ENCODE measurements at places on chromosomes 7 and 10.

- DNase-seq, result no peak
Measured at GRCh38 chr7:18762189-18762588, 266.6 kb downstream of the HDAC9 start.

DNA sequence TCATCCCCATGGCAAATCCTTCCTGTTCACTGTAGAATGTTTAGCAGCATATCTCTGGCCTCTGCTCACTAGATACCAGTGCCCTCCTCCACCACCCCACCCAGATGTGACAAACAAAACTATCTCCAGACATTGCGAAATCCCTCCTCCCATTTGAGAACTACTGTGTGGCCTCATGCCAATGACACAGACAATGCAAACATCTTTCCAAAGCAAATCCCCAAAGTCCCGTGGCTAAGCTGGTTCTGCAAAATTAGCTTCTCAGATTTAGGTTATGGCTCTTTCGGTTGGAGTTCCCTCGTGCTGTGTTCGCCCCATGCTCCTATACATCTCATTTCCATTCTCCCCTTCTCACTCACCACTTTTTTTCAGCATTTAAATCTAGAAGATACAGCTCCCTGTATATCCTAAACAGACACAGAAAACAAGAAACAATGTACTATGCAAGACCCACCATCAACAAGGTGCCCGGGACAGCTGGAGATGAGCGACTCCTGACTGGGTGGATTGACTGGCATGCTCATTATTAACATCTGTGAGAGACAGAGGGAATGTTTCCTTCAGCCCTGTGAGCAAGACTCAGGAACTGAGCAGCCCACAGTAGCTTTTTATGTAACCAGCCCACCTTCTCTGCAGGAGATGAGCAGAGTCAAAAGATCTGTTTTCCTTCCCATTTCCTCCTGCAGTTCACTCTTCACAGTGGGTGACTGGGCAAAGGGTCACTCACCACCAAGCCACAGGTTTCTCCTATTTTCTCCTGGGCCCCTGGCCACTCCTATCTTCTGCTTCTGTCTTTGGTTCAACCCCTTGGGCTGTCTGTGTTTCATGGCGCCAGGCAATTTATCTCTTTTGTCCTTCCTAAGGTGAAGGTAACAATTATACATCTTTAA lies 225.7 kb upstream of the AOAH start:
- no peak for DNase-seq

DNA sequence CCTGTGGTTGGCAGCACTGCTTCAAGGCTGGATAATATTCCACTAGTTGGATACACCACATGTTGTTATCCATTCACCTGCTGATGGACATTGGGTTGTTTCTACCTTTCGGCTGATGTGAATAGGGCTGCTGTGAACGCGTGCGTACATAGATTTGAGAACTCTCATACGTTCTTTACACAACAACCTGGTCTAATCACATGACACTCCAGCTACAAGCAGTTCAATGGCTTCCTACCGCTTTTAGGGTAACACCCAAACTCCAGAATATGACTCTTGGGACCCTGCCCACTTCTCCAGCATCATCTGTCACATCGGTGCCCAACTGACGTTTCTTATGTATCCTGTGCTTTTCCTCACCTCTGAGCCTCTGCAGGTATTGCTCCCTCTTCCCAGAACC lies 114.6 kb downstream of the ABLIM1 start:
- no peak for DNase-seq

- DNase-seq, result no peak
Measured at GRCh38 chr7:97851683-97852082, 20.5 kb downstream of the ASNS start.

- no peak for DNase-seq
Measured at GRCh38 chr7:140249036-140249806, 72.4 kb upstream of the KDM7A start.

DNA sequence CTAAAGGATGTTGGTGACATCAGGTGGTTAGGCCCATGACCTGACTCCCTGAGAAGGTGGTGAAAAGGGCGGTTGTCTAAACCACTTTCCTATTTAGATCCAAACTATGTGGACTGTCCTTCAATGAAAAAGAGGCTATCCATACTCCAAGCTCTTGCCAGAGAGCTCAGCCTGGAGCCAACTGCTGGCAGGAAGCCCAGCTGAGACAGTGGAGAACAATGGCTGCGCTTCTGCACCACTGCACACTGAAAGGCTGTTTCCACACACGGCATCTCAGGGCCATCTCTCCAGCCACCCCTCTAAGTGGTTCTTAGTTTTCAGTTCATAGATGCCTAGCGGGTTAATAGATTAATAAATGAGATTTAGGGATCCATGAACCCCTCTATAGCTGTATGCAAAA lies 488.8 kb upstream of the ZMIZ1 start:
- no peak for DNase-seq

GRCh38 chr10:119378737-119379067 lies 163.8 kb downstream of the RGS10 start:
- no peak for DNase-seq
